ENCODE measurements at places on chromosomes 1 and 21.

GRCh38 chr1:228155596-228156514 lies 6.1 kb downstream of the GJC2 start:
- no peak for DNase-seq

DNA sequence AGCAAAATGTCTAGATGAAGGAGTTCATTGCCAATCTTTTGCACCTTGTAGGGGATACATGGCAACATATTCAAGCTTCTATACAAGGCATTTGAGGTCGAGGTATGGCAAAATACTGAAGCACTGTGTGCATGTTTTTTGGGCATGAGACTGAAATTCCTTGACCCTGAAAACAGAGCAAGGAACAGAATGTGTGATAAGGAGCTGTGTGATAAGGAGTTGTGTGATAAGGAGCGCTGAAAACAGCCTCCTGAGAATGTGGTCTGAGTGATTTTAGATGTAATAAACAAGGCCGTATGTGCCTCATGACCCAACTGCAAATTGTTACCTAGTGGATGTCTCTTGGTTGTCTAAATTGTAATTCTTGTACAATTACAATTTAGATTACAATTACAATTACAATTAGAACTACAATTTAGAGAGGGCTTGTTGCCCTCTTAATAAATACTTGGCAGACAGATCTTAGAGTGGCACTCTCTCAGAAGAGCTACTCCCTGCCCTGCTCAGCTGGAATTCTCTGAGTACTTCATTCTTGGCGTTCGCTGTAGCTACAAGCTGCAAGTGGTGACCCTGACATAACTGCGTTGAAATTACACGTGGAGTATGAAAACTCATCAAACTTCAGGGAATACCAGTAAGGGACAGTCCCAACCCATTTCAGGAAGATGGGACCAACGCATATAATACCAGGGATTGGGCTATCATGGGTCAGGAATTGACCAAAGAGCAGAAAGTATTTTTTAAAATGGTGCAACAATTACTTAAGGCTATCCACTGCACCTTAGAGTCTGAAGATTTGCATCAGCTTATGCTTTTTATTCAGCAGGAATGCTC lies 20.0 kb upstream of the ITLN1 start:
- no peak for DNase-seq

GRCh38 chr1:117138106-117138505 lies 16.6 kb upstream of the TRIM45 start:
- DNase-seq, result no peak

DNA sequence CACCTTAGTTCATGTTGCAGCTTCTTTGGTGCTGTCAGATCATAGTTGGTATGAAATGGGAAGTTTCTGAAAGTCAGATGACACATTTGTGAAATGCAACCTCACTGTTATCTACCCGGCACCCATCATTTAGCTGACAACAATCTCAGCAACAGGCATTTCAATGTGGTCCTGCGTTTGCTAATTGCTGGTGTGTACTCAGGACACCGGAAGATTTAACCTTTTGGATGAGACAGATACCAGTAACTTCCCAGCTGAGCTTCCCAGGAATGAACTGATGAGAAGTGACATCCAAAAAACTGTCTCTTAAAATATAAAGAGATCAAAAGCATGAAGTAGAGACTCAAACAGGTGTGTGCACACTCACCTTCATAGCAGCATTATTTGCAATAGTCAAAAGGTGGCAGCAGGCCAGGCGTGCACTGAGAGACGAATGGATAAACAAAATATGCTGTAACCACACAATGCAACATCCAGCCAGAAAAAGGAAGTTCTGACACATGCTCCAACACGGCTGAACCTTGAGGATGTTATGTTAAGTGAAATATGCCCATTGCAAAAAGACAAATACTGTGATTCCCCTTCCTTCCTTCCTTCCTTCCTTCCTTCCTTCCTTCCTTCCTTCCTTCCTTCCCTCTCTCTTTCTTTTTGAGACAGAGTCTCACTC lies 7.9 kb upstream of the CLDN14 start:
- DNase-seq, result no peak

DNA sequence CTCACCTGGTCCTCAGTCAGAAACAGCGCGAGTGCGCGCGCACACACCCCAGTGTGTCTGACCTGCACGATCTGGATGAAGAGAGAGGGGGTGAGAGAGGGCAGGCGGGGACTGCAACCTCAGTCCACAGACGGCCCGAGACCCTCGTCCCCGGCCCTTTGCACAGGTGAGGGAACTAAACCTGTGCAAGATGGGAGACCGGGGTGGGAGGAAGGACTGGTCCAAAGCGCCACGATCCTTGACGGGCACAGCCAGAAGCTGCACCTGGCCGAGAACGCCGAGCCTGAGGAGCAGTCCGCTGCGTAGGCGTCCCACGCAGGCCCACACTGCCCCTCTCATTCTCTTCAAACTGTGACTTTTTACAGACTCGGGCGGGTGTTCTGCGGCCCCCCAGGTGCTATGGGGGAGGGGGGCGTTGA lies 519 bp upstream of the IQCC start:
- DNase-seq, result no peak

DNA sequence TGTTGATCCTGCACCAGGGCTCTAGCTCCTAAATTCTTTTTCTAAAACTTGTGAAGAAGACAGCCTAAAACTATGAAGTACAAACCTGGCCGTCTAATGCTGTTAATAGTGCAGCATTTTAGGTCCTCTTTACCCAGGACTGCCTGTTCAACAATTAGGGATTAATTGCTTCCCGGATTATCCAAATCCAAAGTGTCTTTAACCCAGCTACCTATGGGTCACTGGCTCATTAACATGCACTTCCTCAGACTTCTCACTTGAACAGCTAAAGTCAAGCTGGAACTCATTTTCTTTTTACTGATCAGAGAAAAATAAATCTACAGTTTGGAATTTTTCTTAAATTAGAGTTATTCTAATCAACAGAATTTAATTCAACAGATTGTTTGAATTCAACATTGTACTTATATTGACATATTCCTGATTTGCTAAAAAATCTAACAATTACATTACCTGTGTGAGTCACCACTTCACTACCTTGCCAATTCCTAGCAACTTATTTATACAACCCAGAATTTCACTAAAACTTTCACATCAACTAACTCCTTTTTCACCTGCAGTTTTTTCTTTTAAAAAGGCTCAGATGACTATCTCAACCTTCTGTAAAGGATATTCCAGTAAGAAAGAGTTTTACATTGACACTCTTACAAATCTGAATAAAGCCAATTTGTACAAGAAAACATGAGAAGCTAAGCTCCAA lies 3.3 kb downstream of the HNRNPU start:
- peak; percentile 63 for DNase-seq

DNA sequence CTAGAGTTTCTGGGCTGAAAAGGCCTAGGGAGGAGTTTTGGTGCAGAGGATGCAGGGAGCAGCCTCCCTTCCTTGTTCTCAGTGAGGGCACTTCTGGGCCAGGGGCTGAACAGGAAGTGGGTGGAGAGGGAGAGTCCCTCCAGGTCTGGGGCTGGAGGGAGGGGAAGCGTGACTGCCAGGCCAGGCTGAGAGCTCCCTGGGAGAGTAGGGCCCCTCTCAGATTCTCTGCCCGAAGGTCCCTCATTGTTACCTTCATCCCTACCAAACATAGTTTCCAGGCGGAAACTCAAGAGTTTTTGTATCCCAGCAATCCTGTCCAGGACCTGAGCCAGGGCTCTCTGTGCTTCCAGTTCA lies 36.8 kb downstream of the CITED4 start:
- DNase-seq, result no peak

- DNase-seq, result no peak
These were observed 55.4 kb upstream of the JAK1 start for GRCh38 chr1:65021795-65022194.

DNA sequence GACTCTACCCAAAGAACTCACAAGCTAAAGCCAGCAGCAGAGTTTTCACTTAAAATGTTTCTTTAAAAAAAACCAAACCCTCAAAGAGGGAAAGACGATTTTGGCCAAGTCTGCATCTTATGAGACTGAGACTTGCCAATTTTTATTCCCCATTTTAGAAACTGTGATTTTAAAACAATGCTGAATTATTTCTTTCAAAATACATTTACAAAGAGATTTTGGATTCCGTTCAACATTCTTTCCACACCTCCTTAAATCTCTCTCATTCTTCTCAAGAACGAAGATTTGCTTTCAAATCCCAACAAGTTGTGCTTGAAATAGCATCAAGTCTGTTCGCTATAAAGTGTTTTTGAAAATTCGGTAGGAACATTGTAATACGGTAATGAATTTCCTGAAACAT lies 133.9 kb upstream of the VANGL1 start:
- DNase-seq, result no peak

GRCh38 chr21:35217504-35218060 lies 168.5 kb upstream of the RUNX1 start:
- DNase-seq, result no peak

- DNase-seq, result no peak
These were observed 226.1 kb downstream of the KCTD3 start for GRCh38 chr1:215793180-215793579.

DNA sequence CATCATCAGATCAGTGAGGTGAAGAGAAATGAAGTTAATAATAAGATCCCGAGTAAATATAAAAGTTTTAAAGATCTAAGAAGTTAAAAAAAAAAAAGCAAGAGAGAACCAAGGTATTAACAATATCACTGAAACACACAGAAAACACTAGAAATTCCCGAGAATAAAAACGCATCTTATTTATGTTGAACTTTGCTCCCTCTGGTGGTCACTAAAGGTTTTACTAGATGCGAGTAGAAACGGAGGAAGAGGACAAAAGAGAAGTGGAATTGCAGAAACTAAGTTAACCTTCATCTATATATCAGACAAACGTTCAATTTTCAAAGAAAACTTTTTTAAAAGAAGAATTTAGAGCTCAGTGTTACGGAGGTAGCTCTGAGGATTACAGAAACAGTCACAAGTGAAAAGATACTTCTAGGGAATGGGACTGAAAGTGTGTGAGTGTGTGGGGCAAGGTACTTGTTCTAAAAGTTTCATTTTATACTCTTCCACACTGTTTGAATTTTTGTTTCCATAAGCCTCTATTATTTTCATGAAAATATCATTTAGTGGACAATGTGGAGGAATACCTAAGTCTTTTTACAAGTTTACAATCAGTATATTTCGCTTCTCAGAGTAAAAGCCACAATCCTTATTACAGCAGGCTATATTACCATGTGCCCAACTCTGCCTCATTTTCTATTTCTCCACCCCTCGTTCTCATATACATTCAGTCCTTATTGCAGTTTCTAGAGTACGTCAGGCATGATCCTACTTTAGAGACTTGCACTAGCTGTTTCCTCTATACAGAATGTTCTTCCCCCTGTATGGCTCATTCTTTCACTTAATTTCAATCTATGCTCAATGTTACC lies 19.7 kb downstream of the ACBD6 start:
- DNase-seq, result peak; percentile 74

GRCh38 chr1:234486858-234487840 lies 8.2 kb upstream of the TARBP1 start:
- DNase-seq, result no peak

- DNase-seq, result no peak
These were observed 581.1 kb downstream of the KCNT2 start for GRCh38 chr1:196027127-196027526.

DNA sequence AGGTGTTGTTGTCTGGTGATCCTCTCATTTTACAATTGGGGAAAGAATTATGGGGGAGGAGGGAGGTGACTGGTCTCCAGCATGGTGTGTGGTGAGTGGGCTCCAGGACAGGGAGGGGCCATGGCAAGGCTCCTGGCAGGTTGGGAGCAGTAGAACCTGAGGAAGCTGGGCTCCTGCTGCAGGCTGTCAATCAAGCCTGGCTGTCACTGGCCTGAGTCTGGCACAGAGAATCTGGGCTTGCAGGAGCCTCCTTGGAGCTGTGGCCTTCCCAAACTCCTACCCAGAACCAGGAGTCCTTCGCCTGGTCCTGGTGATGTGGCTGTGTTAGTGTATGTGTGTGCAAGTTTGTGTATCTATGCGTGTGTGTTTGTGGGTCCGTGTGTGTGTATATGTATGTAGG lies 131.9 kb upstream of the CSF3R start:
- DNase-seq, result no peak
